NCI-H446 treated with DMSO at 0.1 percent for 48 hours (cell line): ENCODE measurements at places on chromosomes 16 and 17.
A peak's percentile ranks its signal among the peaks of the same experiment; 100 is the strongest.

DNA sequence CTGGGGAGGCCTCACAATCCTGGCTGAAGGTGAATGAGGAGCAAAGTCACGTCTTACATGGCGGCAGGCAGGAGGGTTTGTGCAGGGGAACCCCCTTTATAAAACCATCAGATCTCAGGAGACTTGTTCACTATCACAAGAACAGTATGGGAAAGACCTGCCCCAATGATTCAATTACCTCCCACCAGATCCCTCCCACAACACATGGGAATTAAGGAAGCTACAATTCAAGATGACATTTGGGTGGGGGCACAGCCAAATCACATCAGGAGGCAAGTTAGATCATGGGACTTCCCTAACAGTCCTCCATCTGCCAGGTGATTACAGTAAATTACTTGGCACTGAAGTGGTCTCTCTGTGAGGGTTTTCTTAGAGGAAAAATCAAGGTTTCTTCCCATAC lies 5.3 kb downstream of the TMEM114 start:
- no peak for DNase-seq

DNA sequence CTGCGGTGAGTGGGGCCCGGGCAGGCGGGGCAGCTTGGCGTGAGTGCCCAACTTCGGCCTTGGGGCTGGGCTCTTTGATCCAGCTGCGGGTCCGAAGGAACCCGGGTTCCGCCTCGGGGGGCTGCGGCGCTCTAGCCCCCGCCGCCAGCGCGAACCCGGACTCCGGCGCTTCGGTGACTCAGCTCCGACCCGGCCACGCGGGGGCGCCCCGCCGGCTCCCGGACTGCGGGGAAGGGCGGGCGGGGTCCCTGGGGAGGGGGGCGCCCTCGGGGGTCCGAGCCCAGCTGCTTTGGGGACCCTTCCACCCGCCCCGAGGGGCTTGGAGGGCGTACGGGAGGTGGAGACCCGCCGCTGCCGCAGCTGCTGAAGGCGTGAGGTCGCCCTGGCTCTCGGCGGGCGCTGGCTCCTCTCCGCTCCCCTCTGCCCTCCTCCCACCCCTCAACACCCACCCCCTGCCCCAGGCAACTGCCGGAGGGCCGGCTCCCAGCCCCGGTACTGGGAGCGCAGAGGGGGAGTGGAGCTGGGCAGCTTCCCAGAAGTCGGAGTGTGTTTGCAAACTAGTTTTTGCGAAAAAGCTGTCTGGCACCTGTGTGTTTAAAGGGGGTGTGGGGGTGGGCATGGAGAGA lies 516 bp downstream of the CPNE2 start:
- DNase-seq = no peak

- no peak for DNase-seq
Measured at GRCh38 chr16:30603945-30604315, 6.3 kb downstream of the ZNF689 start.

- no peak for DNase-seq
Measured at GRCh38 chr16:27769561-27770255, 219.8 kb downstream of the KATNIP start.

DNA sequence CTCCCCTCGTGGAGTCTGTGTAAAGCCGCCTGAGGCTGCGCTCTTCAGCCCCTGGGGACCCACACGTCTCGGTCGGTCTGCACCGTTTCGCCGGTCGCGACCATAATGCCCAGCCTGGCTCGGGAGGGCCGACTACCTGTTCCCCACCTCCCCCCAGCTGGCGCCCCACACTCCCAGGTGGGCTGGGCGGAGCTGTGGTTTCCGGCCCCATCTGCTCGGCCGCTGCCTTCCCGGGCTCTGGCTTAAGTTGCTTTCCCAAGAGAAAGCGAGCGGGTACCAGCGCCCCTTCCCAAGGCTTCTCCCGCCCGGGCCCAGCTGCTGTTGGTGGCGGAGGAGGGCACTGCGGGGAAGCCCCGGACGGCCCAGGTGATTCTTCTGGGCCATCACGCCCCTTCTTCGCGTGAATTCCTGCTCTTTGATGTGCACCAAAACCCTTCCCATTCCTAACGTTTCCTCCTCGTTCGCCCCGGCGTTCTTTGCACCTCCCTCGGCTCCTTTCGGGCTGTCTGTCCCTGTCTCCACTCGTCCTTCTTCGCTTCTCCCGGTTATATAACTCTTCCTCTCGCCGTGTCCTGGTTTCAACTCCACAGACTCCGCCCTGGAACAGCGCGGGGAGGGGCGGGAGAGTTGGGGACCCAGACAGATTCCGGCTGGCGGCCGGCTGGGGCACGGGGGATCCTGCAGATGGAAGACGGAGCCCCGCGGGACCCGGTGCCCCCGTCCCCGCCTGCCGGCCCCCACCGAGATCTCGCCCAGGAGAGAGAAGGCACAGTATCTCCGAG lies 2.0 kb downstream of the KDM6B start:
- DNase-seq = no peak

GRCh38 chr16:25413975-25414374 lies 156.3 kb upstream of the ZKSCAN2 start:
- DNase-seq = no peak

- DNase-seq = no peak
Measured at GRCh38 chr16:84706856-84707255, 7.1 kb downstream of the USP10 start.

DNA sequence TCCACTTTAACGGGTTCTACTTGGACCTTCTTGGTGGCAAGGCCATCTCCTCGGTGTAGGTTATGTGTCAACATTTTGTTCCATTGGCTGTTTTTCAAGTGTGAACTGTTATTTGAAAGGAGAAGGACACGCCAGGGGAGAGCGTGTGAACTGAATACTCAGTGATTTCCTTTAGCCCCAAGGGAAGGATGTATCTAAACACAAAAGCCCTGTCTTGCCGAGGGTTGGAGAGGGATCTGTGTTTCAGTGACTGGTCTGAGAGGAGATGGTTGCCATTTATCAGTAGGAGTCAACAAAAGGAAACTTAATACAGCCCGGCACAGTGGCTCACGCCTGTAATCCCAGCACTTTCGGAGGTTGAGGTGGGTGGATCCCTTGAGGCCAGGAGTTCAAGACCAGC lies 50.0 kb downstream of the USP10 start:
- DNase-seq = no peak

GRCh38 chr16:26301516-26301915 lies 609.8 kb downstream of the HS3ST4 start:
- no peak for DNase-seq

DNA sequence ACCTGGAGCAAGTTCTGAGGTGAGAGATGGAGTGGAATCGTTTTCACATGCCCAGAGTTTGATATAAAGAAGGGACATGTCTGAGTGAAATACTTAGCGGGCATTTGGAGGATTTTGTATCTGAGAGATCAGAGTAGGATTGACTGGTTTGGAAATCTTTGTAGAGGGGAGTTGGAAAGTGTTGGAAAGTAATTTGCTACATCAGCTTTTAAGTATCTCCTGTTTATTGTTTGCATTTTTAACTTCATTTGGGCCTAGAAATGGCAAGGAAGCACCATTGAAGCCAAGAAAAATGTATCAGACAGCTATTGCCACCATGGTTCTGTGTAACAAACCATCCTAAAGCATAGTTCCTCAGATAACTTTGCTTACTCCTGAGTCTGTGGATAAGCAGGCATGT lies 1015.1 kb upstream of the EEF2KMT start:
- no peak for DNase-seq

GRCh38 chr16:4511441-4512082 lies 27.0 kb downstream of the CDIP1 start:
- DNase-seq = no peak

DNA sequence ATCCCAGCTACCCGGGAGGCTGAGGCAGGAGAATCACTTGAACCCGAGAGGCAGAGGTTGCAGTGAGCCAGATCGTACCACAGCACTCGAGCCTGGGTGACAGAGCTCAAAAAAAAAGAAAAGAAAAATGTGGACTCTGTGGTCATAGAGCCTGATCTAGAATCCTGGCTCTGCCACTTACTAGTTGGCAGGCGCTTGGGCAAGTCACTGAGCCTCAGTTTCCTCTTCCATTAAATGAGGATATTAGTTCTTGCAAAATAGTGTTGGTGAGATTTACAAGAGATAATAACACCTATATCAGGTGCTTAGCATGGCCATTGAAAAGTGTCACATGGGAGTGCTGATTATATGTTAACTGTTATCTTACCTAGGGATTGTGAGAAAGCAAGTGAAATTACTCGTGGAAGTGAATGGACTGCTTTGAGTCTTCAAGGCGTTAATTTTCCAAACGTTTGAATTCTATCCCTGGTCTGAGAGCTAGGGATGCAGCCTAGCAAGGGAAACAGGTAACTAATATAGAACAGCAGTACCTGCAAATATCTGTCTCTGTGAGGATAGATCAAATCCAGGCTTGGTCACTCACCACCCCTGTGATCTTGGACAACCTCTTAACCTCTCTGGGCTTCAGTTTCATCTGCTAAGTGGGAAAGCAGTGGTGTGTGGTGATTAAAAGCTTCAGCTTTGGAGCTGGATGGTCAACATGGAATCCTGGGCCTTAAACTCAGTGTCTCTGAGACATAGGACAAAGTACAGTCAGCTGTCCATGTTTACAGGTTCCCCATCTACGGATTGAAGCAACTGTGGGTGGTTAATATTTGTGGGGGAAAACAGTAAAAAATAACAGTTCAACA lies 953 bp upstream of the NSMCE1 start:
- no peak for DNase-seq

- no peak for DNase-seq
Measured at GRCh38 chr17:8459107-8459506, 23.4 kb downstream of the NDEL1 start.

DNA sequence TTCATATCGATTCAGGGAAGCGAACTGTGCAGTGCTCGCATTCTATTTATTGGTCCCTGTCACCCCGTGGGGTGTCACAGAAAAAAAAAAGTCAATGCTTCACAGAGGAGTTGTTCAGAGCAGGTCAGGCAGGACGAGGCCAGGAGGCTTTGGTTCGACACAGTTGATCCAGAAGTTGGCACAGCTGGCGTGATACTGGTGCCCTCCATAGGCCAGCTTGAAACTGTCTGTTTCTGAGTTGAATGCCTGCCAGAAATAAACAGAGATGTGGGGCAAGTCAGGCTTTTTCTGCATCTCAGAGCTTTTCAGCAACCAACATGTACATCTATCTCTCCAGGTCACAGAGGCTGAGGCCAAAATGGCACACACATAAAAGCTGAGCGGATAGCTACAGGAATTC lies 29.1 kb downstream of the DUSP14 start:
- no peak for DNase-seq

DNA sequence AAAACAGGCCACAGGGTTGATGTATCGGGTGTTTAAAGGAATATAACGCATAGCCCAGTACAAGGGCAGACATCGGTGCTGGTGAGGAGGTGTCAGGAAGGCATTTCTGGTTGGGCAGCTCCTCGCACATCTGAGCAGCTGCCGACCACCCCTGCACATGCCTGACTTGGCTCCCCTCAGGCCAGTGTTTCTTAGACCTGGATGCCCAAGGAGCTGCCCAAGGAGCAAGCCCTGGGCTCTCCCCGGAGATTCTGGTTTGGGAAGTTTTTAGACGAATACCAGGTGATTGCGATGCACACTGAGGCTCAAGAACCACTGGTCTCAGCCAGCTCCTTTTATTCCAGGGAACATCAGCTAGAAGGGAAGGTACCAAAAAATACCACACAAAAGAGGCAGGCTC lies 11.6 kb downstream of the WIPI1 start:
- DNase-seq = no peak

DNA sequence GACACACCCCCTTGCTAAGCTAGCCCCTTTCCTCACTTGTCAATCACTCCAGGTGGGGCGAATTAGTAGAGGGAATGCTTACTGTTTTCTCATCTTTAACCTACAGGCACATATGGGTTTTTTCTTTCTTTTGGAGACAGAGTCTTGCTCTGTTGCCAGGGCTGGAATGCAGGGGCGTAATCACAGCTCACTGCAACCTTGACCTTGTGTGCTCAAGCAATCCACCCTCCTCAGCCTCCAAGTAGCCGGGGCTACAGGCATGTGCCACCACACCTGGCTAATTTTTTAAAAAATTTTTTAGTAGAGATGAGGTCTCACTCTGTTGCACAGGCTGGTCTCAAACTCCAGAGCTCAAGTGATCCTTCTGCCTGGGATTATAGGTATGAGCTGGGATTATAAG lies 38.7 kb upstream of the RHBDL3 start:
- DNase-seq = no peak

GRCh38 chr17:72931163-72931562 lies 161.3 kb downstream of the SLC39A11 start:
- DNase-seq = no peak

DNA sequence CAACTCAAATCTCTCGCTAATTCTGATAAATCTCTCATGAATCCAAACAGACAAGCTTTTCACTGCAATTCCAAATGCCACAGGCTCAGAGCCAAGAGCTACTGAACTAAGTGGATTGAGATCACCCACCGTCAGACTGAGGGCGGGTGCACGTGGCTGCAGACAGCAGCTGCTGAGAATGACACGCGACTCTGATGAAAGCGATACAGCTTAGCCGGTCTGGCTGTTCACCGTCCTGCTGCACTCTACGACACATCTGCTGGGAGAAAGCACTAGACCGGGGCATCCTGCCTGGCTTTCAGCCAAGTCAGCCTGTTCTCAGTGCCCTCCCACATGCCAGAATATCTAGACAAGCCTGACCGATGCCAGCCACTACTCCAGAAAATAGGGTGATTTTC lies 42.6 kb downstream of the KLHDC4 start:
- peak; percentile 82 for DNase-seq

- no peak for DNase-seq
Measured at GRCh38 chr16:74592847-74593246, 14.1 kb downstream of the GLG1 start.
